ENCODE measurements at places on chromosomes 16 and 17.

- no peak for DNase-seq
Measured at GRCh38 chr17:10290041-10290440, 82.8 kb downstream of the MYH13 start.

GRCh38 chr16:58495521-58496331 lies 4.2 kb upstream of the NDRG4 start:
- no peak for DNase-seq

DNA sequence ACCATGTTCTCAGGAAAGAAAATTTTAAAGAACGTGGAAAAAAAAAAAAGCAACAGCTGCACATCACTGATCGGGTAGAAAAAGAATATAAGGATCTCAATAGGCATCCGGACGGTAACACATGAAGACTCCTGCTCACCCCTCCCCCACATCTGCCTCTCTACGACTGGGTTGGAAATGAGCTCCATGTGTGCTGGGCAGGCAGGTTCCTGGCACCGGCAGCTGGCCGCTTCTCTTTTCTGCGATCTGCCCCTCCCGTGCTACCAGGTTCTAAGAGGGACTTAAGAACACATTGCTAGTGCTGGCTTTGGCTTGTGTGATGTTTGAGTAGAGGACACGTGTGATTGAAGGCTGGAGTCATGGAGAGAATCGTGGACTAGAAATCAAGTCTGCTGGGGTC lies 115.5 kb downstream of the AATF start:
- no peak for DNase-seq

DNA sequence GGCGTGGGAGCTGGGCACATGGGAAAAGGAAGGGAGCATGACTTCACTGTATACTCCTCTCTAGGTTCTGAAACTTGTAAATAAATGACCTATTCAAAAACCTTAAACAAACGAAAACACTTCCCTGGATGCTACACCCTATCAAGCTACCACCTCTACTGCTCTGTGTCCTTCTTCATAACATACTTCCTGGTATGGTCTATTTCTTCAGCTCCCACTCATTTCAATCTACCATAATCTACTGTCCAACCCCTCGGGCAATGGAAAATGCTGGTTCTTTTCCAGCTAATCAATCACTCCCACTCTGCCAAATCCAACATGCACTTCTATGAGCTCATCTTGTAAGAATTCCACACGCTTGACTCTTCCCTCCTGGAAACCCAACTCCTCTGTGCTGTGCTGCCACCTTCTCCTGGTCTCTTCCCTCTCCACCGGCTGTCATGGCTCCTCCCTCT lies 42.4 kb downstream of the AMFR start:
- no peak for DNase-seq

DNA sequence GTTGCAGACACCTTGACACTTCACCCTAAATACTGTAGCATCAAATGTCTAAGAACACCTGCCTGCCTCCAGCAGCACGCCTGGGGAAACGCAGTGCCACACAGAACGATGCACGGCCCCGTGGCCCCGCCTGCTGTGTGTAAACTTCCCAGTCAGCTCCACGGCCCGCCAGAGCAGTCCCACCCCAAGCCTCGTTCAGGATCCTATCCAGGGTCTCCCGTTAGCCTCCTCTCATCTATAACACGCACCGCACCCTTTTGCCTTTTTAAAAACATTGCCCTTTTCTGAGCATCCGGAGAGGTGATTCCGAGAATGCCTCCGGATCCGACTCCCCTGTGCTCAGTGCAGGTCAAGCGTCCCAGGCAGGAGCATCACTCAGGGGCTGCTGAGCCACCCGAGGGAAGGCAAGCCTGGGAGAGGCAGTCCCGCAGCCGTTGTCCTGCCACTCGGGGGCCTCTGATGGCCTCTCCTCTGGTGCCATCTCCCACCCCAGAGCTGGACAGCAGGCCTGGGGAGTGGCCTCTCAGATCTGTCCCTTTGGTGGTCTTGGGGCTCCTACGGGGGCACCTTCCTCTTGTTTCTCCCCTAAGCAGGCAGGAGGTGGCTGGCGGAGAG lies 37.9 kb upstream of the SLC38A10 start:
- no peak for DNase-seq

GRCh38 chr17:2897605-2898004 lies 101.4 kb downstream of the RAP1GAP2 start:
- DNase-seq, result no peak
